ENCODE measurements at places on chromosomes 4 and X.

- DNase-seq = no peak
Measured at GRCh38 chr4:107255596-107255995, 219.5 kb upstream of the DKK2 start.

DNA sequence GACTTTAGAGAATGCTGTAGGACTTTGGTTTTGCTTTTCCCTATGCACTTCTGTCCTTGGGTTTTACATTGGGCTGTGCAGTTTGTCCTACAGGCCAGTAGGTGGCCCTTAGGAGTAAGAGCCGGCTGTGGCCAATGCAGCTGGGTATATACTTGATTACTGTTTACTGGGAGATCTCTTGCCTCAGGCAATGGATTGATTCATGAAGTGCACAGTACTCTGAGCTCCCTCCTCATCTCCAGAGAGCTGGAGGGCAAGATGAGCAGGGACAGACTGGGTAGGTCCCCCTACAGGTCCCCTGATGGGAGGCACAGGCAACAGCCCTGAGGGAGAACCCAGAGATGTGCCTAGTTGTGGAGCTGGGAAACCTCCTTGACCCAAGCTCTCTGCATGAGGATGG, 103.8 kb upstream of the QRFPR start:
- no peak for DNase-seq

GRCh38 chr4:185817403-185817818, 5.4 kb upstream of the SORBS2 start:
- DNase-seq = no peak

DNA sequence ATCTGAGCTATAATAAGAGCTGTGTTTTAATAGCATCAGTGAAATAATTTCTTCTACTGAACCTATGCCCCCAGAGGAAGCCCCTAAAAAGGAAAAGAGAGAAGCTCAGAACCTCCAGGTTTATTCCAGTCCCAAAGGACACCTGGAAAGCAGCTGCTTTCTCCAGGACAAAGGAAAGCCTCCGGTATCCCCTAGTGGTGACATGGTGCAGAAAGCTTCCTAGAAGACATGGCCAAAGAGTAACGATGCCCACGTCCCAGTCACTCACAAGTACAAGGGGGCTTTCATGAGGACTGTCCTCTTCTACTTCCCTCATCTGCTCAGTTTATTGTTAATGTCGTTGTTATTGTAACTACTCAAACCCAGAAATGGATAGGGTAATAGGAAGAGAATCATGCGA, 343.9 kb downstream of the UNC5C start:
- DNase-seq = no peak

GRCh38 chr4:173214231-173214630, 45.6 kb downstream of the GALNT7 start:
- no peak for DNase-seq

GRCh38 chrX:135557344-135557743, 36.9 kb downstream of the INTS6L start:
- no peak for DNase-seq

GRCh38 chr4:28388471-28388870, 1527.8 kb downstream of the STIM2 start:
- no peak for DNase-seq

DNA sequence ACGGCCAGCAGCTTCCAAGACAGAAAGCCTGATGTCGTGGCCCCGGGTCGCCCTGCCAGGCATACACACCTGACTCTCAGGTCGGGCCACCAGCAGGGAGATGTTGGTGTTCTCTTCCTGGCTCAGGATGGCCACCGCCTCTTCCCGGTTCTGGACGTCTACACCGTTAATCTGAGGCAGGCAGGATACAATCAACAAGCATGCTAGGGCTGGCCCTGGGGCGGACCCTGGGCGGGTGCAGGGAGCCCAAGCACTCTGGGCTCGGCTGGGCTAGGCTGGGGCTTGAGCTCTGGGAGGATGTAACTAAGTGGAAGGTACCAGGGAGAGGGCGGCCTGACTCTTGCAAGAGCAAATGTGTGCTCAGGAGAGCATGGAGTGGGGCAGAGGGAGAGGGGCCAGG, 11.0 kb downstream of the SSR4 start:
- DNase-seq = no peak

DNA sequence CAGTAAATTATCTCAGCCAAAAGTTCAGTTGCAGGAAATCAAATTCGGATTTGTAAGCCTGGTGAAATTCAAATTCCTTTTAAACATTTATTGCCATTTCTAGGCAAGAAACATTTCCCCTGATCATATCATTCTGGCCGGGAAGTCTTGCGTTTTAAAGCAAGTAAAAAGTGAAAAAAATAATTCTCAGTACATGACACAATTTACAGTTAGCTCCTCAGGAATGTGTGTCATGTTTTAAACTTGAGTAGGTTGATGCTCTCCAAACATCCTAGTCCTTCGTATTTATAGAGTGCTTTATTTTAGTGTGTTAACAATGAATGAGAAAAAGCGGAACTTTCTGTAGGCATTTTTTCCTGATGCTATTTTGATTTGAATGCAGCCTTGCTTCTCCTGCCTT, 158.3 kb upstream of the SCML1 start:
- DNase-seq = no peak

GRCh38 chrX:13470685-13470977, 98.8 kb upstream of the EGFL6 start:
- no peak for DNase-seq

- DNase-seq = no peak
Measured at GRCh38 chrX:48465336-48465933, 4.6 kb downstream of the SLC38A5 start.

GRCh38 chrX:79400623-79401022, 33.5 kb upstream of the ITM2A start:
- DNase-seq = no peak

DNA sequence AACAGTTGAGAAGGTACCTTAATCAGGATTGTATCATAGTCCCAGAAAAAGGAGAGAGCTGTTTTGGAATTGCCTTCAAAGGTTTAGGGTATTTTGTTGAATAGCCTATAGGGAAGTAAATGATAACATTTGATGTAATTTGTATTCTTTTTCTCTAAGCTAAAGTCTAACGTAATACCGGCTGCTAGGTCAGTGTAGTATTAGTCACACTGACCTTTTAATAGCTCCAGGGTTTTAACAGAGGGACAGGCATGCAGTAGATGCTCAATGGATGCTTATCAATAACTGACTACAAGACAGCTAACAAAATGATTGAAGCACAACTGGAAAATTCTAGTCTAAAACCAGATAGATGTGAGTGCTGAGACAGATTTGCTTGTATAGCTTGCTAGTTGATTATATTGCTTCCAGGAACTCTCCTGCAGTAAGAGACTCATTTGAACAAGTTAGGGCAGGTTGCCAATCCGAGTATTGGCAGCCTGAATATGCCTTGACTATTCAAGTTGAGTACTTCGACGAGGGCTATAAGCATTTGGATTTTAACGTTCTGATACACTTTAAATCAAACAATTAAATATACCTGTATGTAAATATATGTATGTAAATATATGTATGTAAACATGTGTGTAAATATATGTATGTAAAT, 16.5 kb upstream of the PNPLA4 start:
- no peak for DNase-seq

DNA sequence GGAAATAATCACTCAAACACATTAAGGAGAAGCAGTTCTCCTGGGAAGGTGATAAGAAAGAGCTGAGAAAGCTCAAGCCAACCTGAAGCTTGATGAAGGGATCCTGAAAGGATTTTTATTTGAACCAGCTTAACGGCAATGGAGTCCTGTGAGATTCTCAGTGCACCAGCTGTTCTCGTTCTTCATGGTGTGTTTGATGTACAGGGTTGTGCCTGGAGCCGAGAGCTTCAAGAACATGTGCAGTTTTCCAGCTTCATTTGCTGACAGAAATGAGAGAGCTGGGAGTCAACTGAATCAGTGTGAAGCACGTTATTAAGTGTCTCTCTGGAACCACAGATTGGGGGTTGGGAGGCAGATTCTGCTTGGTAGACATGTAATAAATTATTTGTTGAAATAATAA, 115.7 kb downstream of the ANKRD50 start:
- no peak for DNase-seq

- no peak for DNase-seq
Measured at GRCh38 chr4:185322803-185323202, 72.9 kb downstream of the LRP2BP start.

GRCh38 chrX:42385730-42386129, 392.2 kb downstream of the PPP1R2C start:
- DNase-seq = no peak

DNA sequence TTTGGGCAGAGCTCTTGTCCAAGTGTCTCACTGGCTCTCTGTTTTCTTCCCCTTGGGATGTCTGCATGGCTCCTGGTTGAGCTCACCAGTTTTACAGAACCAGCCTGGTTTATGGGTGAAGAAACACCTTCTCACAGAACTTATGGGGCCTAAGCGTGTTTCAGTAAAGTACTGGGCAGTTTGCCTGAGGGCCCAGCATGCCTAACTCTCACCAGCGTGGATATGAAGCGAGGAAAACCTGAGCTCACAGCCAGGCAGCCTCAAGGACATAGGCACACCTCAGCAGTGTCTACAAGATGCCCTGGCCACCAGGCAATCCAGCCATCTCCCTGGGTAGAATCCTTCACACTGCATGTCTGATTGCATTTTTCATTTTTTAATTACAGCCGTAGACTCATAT, 9.2 kb downstream of the NHSL2 start:
- no peak for DNase-seq

- DNase-seq = no peak
Measured at GRCh38 chr4:134178706-134179105, 22.9 kb downstream of the PABPC4L start.

- no peak for DNase-seq
Measured at GRCh38 chr4:78721747-78722146, 54.4 kb upstream of the BMP2K start.

- no peak for DNase-seq
Measured at GRCh38 chr4:77699731-77700210, 94.2 kb downstream of the CXCL13 start.

DNA sequence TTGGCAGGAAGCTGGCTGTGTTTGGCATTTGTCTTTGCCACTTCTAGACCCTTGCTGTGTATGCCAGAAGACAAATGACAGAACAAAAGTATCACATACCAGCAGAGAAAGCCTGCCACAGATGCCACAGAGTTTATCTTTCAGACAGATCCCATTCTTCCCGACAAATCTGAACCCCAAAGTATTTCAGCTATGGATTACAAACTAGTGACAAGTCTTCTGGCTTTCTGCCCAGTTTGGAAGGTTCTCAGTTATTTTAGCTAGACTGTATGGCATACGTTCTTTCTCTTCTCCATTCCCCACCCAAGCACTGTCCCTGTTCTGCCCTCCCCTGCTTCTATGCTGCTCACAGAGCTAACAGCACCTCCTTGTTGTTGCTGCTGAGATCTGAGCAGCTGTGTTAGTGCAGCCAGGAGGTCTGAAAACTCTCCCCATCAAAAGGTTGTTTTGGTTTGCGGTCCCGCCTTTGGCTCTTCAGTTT, 236.7 kb downstream of the FRAS1 start:
- no peak for DNase-seq

GRCh38 chr4:76620723-76621468, 185.9 kb downstream of the SHROOM3 start:
- DNase-seq = no peak

- no peak for DNase-seq
Measured at GRCh38 chrX:69535661-69536060, 31.5 kb downstream of the NALF2 start.

DNA sequence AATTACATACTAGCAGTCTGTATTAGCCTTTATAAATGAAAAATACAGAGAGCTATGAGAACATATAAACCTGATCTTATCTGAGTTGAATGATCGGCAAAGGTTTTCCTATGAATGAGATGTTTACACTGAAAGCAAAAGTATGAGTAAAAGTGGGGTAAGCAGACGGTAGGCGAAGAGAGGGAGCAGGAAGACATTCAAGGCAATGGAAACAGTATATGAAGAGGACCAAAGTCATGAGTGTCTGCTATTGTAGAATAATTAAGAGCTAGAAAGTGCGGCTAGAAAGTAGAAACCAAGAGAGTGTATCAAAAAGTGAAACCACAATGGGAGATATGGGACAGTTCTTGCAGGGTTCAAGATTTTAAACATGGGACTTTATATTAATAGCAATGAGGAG, 67.0 kb upstream of the TMLHE start:
- DNase-seq = no peak

DNA sequence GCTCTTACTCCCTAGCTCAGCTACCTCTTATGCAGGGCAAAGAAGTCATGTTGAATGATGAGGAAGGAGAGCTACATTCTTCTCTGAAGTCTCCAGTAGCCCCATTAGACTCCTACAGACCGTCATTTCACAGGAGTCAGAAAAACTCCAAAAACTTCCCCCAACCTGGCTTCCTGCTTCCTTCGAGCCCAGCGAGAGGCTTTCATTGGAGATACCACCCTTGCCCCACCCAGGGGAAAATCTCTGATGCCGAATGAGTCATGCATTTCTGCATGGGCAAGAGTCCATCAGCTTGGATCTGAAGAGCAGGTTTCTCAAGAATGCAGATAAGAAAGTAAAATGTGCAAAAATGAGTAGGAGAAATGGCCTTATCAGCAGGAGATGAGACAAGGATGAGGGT, 53.0 kb downstream of the ARSF start:
- DNase-seq = no peak
